Stimulated activated CD4-positive, alpha-beta T cell treated with anti-CD3 and anti-CD28 coated beads, Interleukin-4, amount 100 ng/mL, for 48 hours (primary cell): ENCODE measurements at places on chromosomes 5 and 9.

- DNase-seq = no peak
These were observed 99.0 kb downstream of the TRIM36 start for GRCh38 chr5:115070737-115071136.

DNA sequence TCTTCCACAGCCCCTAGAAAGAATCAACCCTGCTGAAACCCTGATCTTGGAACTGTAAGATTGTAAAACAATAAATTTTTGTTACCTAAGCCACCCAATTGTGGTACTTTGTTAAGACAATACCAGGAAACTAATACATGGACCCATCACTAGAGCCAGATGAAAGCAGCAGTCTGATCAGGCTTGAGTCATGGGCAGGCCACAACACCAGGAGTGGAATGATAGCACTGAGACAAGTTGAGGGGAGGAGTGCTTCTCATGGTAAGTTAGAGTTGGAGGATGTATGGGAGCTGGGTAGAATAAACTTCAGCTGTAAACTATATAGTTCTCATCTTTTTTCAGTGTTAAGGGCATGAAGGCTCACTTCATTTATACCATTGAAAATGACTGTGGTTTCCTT lies 164.4 kb upstream of the OR13F1 start:
- no peak for DNase-seq

- no peak for DNase-seq
These were observed 20.2 kb downstream of the TLE1 start for GRCh38 chr9:81669041-81669651.

- DNase-seq = no peak
These were observed 443.9 kb downstream of the TLE1 start for GRCh38 chr9:81245254-81245956.

GRCh38 chr5:141969783-141970771 lies 1.2 kb downstream of the RNF14 start:
- no peak for DNase-seq

DNA sequence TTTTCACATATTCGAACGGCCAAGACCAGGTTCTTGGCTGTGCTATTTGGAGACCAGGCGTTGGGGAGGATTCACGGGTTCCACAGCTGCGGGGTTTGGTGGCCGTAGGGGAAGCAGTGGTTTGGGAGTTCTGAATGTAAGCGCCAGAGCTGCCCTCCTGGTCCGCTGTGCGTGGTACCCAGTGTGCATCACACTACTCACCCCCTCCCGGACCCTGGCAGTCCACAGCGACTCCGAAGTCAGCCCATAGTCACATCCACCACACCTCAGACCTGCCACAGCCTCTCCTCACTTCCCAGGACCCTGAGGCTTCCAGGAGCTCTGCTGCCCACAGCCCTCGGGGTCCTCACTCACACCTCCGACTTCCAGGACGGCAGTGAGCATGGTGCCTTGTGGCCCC lies 26.8 kb downstream of the AMBP start:
- no peak for DNase-seq
